ENCODE measurements at places on chromosomes 3 and 15.

DNA sequence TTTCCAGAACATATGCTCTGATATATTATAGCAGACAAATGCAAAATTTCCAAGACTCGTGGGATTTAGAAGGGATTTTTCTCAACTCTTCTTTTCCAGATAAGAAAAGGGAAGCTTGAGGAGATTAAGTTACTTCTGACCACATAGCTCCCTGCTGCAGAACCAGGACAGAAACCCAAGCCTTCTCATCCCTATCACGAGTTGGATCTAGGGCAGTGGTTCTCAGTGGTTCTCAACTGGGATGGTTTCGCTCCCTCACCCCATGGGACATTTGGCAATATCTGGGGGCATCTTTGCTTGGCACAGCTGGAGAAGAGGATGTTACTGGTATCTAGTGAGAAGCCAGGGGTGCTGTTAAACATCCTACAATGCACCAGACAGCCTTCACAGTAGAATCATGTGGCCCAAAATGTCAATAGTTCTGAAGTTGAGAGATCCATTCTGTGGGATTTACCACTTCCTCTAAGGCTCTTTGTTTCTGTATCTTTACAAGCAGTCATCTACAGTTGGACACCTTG, 64.2 kb downstream of the LIPC start:
- DNase-seq = no peak

DNA sequence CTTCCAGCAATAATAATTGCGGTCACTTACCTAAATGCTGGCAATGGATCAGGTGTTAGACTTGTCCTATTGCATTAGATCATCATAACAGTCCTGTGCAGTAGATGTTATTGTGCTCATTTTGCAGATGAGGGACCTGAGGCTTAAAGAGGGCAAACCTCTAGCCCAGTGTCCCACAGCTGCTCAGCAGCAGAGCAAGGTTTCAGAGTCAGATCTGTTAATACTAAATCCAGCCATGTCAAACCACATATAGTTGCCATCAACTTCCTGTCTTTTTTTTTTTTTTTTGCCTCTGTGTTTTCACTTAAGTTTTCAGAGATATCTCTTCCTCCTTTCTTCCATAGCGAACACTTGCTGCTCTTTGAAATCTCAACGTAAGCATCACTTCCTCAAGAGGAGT, 12.1 kb downstream of the FEZF2 start:
- DNase-seq = no peak

DNA sequence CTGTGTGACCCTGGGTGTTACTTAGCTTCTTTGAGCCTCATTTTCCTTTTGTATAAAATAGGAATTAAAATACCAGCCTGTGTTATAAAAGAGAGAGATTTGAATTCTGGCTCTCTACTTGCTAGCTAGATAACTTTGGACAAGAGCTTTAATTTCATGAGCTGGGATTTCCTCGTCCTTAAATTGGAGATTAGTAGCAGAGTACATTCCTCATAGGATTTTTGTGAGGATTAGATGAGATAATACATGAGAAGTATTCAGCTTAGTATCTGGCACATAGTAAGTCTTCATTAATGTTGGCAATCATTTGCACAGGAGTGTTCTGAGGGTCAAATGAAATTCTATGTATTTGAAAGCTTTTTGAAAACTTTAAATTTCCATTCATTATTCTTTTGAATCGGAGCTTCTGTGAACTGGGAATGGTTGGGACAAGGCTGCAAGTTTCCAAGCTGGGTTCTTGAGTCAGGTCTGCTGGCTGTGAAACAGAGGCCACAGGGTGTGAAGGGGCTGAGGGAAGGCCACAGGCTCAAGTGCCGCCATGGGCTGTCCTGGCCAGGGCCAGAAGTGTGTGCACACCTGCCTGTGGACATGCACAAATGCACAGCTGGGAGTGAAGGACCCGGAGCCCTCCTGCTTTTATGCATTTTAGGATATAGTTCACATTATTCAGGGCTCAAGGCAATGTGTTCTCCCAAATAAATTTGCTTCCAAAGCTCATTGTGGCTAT, 17.2 kb downstream of the ALPK3 start:
- DNase-seq = no peak

- peak; percentile 20 for DNase-seq
Observed at GRCh38 chr15:91849749-91850161, 3.8 kb upstream of the SLCO3A1 start.

GRCh38 chr3:161149529-161149928, 44.4 kb upstream of the B3GALNT1 start:
- no peak for DNase-seq

GRCh38 chr15:69914040-69914439, 183.7 kb downstream of the TLE3 start:
- no peak for DNase-seq

GRCh38 chr3:125128861-125129501, 73.2 kb upstream of the HEG1 start:
- DNase-seq = no peak

DNA sequence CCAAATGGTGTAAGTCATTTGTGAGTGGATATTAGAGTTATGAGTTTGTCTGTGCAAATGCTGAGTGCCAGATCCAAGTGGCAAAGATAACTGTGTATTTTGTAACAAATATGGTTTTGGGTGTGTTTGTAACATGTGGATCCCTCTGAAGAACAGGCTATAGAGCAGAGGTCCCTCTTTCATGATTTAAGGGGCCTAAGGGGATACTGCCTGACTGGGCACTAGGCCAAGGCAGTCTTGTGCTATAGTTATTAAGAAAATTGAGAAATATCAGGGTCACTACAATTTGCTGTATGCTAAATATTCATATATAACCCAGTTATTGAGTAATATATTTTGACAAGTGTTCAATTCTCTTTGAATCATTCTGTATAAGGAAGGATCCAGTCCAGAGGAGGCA, 555.6 kb upstream of the RGMA start:
- DNase-seq = no peak

GRCh38 chr3:175070946-175071345, 211.8 kb downstream of the NAALADL2 start:
- no peak for DNase-seq

DNA sequence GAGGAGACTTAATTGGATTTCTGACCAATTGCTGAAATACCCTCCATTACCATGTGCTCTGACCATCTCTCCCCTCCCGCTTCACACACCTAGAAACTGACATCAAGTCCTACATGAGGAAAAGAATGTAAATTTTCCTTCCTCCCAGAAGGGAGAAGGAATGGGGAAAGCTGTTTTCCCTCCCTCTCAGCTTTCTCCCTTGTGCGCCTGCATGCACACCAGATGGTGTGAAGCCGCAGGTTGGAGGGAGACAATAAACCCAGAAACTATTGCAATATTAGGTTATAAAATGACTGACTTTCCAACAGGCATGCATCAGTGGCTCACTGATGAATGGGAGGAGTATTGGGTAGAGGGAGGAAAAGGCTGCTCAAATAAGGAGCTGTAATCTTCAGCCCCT, 50.9 kb downstream of the MB21D2 start:
- DNase-seq = no peak
